ENCODE measurements at places on chromosomes 7 and 10.
A peak's percentile ranks its signal among the peaks of the same experiment; 100 is the strongest.

DNA sequence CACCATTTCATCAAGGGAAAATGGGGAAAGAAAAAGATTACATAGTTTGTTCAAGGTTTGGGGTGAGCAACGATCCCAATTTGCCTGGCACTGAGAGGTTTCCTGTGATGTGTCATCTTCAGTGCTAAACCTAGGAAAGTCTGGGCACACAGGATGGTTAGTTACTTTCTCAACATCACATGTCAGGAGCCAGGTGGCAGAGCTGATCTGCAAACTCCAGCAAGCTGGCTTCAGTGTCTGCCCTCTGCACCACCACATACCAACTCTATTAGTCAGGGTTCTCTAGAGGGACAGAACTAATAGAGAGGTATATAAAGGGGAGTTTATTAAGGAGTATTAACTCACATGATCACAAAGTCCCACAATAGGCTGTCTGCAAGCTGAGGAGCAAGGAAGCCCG is 11.3 kb downstream of the ADAM12 start:
- no peak for DNase-seq

GRCh38 chr7:37674531-37674930 is 9.0 kb upstream of the GPR141 start:
- DNase-seq: no peak

GRCh38 chr10:118871244-118871865 is 116.6 kb upstream of the CACUL1 start:
- no peak for DNase-seq

GRCh38 chr10:87038786-87039185 is 18.7 kb downstream of the FAM25A start:
- DNase-seq: no peak

- DNase-seq: no peak
Measured at GRCh38 chr7:5481241-5482019, 57.8 kb upstream of the TNRC18 start.

GRCh38 chr10:3389130-3389529 is 216.5 kb upstream of the PITRM1 start:
- no peak for DNase-seq

DNA sequence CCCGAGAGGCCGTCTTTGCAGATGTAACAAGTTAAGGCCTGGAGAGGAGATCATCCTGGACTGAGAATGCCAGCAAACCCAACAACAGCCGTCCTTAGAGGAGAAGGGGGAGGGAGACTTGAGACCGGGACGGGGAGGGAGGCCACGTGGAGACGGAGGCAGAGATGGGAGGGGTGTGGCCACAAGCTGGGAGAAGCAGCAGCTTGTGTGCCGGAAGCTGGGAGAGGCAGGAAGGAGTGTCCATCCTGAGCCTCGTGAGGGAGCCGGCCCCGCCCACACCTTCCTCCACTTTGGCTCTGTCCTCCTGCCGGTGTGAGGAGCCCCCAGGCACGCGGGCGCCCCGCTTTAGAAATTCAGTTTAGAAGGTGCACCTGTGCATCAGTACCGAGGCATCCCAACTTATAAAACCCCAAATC is 95.7 kb downstream of the DNAJB6 start:
- DNase-seq: peak; percentile 12

DNA sequence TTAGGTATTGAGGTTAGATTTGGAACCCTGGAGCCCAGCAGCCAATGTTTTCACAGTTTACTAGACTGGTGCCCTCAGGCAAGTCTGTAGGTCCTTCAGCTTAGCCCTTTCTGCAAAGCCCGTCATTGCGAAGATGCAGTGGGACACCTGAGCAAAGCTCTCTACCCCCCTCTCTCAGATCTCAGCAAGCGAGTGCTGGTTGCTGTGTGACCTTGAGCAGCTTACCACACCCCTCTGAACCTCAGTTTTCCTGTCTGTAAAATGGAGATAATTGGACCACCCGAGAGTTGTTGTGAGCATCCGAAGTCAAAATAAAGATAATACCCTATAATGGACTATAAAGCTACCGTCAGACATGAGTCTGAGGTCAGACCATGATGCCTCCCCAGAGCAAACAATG is 3.7 kb downstream of the NPC1L1 start:
- DNase-seq: no peak

DNA sequence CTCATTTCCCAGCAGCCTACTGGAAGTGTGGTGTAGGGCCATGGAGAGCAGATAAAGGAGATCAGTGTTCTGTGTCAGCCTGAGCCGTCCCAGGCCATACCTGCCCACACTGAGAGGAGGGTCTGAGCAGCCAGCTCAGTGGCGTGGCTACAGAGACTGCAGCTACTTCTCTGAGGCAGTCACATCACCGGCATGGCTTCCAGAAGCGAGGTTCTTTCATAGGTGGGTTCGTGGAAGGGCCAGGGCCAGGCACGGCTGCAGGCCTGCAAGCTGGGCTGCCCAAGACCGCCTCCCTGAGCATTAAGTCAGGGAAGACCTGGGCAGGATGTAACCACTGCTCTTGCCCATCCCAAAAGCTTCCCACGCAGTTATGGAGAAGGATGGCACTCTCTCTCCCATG is 34.9 kb downstream of the LDB3 start:
- no peak for DNase-seq

DNA sequence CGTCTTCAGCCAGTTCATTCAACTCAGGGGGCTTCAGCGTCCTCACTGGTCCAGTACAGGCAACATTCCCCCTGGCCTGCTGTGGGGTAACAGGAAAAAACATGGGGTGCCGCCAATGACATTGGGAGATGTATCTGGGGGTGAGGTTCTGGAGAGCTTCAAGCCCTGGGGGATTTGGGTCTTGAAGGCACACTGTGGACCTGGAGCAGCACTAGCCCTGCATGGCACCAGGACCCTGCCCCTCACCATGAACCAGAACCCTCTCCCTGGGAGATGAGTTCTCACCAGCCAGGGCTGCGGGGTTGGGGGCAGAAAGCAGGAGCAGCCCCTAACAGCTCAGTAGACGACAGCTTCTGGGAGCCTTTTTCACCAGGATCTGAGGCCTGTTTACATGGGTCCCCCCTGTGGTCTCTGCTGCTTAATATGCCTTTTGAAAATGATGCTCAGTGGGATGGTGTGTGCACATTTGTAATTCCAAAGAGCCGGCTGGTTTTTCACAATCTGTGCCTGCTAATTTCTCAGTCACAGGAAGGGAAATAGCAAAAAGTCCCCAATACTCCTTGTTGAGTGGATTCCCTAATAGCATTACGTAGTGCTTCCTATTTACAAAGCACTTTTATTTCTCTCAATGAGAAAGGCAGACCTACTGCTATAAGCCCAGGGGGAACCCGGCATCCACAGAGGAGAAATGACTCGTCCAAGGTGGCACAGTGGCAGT is 509.5 kb downstream of the RPS24 start:
- DNase-seq: no peak

- no peak for DNase-seq
Measured at GRCh38 chr10:115164220-115164619, 71.1 kb downstream of the ATRNL1 start.

- no peak for DNase-seq
Measured at GRCh38 chr10:98374217-98374985, 40.6 kb downstream of the PYROXD2 start.

GRCh38 chr7:51015581-51015980 is 232.9 kb upstream of the GRB10 start:
- no peak for DNase-seq

GRCh38 chr10:122022276-122022675 is 33.3 kb downstream of the TACC2 start:
- no peak for DNase-seq

GRCh38 chr10:24962995-24963394 is 10.6 kb upstream of the PRTFDC1 start:
- DNase-seq: no peak

DNA sequence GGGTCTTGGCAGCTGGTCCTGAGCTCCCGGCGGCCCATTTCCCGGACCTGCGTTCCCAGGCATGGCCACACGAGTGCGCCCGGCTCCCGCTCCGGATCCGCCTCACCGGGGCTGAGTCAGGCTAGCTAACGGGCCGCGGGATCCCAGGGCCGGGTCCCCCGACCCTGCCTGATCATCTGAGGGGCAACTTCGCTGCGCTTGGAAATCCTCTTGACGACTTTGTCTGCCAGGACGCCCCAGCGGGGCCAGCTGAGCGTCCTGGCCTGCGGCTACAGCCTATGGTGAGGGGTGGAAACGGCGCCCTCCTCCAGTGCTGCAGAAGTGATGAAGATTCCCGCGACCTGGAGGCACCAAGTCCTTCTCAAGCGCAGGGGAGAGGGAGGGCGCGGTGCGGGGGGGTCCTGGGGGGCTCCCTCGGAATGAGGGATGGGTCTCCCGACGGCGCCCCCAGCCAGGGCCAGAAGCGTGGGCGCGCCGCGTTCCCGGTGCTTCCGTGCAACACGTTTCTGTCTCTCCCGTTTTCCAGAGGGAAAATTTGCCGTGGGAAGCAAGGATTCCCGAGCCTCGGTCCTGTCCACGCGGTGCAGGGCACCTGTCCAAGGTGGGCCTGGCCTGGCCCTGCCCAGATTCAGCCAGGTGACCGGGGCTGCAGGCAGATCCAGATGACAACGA is 212.4 kb downstream of the CCSER2 start:
- peak; percentile 19 for DNase-seq

DNA sequence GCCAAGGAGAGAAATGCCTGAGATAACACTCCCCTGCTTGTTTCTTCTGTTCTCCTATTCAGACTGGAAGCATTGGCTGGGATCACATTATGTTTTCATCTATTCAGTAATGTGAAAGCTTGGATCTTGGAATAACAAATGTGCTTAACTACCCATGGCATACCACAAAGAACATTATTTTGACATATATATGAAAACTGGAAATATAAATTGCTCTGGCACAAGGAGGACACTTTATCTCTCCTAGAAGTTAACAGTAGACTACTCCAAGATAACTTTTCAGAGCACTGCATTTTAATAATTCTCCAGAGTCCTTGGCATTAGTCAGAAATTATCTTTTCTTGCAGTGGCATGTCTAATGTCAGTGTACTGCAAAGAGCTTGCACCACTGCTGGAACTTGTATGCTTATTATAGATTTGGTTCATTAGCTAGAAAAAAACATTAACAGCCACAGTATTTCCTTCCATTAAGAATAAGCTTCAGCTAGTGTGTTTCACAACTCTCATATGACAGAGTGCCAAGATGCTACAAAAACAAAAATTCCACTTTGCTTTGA is 169.3 kb upstream of the LRRN3 start:
- no peak for DNase-seq

GRCh38 chr7:16978358-16979244 is 96.8 kb upstream of the AGR3 start:
- DNase-seq: no peak

DNA sequence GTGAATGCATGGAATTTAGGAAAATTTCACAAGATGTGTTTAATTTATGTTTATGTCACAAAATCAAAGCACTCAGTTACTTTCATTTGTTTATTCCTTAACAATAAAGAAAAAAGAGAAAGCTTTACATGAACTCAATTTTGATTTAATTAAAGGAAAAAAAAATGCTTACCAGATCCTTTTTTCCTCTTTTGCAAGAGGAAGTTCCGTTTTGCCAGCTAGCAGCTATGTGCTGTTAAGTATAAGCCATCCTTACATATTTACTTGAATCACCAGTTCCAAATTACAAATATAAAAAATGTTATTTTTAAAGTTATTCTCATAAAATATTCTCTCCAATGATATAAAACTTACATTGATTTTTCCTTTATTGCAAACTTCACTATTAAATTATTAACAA is 12.7 kb downstream of the MRC1 start:
- DNase-seq: no peak

DNA sequence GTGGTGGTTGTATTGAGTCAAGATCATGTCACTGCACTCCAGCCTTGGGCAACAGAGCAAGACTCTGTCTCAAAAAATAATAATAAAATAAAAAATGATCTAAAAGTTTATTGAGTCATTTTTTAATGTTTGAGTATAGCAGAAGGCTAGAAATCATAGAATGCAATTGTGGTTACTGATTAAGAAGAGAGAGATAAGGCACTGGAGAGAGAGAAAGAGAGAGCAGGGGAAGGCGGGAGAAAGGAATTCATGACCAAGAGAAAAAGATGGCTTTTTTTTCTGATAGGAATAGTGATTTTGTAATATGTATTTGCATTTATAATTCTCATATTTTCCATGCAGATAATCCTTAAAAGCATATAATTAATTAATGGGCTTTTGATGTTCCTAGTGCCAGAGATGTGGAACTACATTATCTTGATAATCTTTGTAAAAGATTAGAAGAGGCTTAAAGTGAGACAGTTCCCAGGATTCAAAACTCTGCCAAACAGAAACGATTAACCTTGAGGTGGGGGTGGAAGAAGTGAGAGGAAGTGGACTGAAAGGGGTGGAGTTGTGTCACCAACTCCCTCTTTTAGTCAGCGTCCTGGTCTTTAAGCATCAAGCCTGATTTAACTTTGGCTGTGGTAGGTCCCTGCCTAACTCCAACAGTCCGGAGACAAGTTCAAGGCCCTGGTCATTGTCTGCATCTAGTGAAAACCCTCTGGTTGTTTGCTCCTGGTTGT is 76.2 kb downstream of the CHN2 start:
- DNase-seq: no peak

DNA sequence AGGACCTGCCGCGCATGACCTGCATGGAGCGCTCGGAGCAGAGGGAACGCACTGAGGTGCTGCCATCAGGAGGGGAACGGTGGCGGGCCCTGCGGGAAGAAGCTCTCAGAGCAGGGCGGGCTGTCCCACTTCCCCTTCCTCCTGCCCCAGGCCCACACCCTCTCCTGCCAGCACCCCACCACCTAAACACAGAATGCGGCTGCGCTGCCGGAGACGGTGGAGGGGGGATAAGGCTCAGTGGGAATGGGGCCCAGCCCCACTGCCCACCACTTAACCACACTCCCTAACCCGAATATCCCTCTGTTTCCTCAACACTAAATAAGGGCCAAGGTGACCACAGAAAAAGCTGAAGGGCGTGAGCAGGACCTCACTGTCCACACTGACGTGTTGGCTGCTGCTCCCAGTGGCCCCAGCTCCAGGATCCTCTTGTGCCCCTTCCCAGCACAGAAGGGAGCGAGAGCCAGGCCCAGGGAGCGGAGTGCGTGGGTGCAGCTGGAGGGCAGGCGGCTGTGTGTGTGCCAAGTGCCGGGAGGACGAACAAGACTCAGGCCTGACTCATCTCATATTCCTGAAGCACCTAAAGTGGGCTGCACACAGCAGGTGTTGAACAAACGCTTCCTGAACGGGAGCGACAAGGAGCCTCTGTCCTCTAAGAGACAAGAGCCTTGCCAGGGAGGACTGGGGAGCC is 116.8 kb downstream of the MAD1L1 start:
- DNase-seq: peak; percentile 32

- DNase-seq: no peak
Measured at GRCh38 chr10:104199567-104199966, 32.6 kb downstream of the CFAP43 start.

DNA sequence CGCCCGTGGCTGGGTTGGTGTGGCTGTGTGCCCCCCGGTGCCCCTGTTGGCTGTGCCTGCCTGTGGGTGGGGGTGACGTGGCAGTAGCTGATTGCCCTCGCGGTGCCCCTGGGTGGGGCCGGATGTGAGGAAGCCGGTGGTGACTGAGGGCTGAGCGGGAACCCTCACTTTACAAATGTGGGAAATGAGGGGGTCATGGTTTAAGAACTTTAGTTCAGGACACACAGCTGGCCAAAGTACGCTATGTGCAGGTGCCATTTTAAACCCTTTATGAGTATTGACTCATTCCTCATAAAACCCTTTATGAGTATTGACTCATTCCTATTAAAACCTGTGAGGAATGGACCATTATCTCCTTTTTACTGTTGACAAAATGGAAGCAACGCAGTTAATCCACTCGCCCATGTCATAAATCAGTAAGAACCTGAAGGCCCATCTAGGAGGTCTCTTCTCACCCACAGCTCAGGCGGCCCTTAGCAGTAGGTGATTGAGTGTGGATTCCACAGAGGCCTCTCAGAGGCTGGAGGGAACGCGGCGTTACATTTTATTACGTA is 290.1 kb upstream of the COBL start:
- no peak for DNase-seq

- DNase-seq: no peak
Measured at GRCh38 chr7:156906200-156906649, 13.2 kb upstream of the LMBR1 start.
